Forelimb muscle (tissue), 1 donor: ENCODE measurements at places on chromosomes 1 and 21.

GRCh38 chr1:198238121-198238520, 81.3 kb downstream of the NEK7 start:
- no peak for DNase-seq

DNA sequence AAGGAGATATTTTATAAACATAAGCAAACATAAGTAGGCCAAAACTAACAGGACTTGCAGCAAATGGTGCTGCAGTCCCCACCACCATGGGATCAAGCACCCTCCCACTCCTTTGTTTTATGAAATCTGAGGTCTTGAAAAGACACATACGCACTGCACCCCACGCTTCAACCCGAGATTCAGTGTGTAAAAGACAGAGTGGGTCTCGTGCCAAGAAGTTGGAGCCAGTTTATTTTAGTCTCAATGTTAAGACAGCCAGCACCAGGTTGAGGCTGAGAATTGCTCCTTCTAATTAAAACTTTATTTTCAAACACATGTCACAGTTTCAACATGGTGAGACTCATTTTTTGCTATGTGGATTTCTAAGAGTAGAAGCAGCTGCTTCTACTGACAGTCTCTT, 139.1 kb upstream of the TIAM1 start:
- DNase-seq = no peak

DNA sequence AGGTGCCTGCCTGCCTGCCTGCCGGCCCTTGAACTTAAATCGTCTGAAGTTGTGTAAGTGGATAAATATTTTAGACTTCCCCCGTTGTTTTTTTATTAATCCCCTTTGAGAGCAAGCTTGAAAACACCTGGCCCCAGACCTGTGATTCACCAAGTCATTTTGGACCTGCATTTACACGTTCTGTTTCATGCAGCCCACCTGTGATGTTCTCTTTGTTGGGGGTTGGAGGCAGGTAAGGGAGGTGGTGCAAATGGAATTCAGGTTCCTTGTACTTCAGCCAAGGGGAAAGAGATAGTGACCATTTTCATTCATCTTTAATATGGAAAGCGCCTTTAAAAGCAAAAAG, 1.2 kb downstream of the SLC37A1 start:
- DNase-seq = no peak

GRCh38 chr1:152725261-152725660, 17.3 kb downstream of the LCE4A start:
- no peak for DNase-seq

DNA sequence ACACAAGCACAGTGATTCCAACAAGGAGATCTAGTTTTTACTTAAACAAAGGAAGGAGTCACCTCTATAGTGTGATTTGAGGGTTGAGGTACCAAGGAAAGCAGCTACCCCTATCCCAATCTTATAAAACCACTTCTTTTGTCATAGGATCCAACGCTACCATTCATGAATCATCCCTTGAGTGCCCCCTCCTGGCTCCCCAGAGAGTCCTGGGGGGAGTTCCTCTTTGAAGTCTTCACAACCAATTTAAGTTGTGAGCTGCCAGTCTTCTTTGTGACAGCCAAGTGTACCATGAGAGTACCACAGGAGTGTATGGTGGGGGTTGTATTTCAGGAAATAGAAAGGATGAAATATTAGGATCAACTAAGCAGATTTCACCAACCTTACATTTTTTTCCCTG, 39.1 kb upstream of the NHLH2 start:
- no peak for DNase-seq

- DNase-seq = no peak
Measured at GRCh38 chr1:43558346-43558841, 27.7 kb downstream of the PTPRF start.

DNA sequence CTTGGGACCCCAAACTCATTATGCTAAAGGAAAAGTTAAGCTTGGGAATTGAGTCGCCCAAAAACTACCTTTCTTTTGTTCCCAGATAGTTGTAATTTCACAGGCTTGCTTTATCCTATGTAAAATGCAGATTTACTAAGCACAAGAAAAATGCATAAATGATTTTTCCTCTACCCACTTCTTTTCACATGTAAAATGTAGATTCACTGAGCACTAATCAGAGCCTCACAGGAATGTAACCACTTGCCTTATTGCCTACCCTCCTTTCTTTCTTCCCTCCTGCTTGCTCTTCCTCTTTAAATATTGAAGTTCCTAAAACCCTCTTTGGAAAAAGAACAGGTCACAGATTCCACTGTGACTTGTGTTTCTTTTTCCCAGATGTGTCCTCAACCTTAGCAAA, 18.3 kb downstream of the CAPN8 start:
- DNase-seq = no peak

- no peak for DNase-seq
Measured at GRCh38 chr1:190633488-190633887, 155.8 kb upstream of the BRINP3 start.
